Breast epithelium (tissue), 4 donors: ENCODE measurements at places on chromosomes 1 and 21.

- H3K4me3 ChIP-seq: no peak overlapping the region
- DNase-seq: peak; percentile 50
- H3K36me3 ChIP-seq: no peaks in the 10 kb centered on the region
These were observed 142.1 kb downstream of the DHRS3 start for GRCh38 chr1:12475947-12476346.

GRCh38 chr1:200901350-200901749 is 6.7 kb downstream of the INAVA start:
- H3K36me3 ChIP-seq: no peaks in the 10 kb centered on the region
- no peaks in the 10 kb centered on the region for H3K4me1 ChIP-seq
- no peak overlapping the region for H3K27ac ChIP-seq

DNA sequence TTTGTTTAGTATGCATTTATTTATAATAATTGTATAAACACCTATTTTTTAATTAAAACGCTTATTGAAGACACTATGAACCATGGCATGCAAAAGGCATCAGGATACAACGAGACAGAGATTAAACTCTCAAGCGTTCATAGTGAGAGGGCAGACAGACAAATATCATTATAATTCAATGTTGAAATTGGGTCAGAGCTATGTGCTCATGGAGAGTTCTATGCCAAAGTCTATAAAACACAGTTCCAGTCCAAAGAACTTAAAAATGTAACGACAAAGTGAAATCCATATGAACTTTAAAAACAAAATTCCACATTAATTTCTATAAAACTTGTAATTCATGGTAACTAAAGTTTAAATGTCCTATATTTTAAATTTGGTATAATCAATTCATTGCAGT is 724.0 kb downstream of the LTN1 start:
- no peaks in the 10 kb centered on the region for H3K4me1 ChIP-seq
- no peaks in the 10 kb centered on the region for H3K27me3 ChIP-seq
- DNase-seq: no peak
- no peak overlapping the region for H3K4me3 ChIP-seq
- no peaks in the 10 kb centered on the region for H3K36me3 ChIP-seq
- H3K27ac ChIP-seq: no peak overlapping the region

DNA sequence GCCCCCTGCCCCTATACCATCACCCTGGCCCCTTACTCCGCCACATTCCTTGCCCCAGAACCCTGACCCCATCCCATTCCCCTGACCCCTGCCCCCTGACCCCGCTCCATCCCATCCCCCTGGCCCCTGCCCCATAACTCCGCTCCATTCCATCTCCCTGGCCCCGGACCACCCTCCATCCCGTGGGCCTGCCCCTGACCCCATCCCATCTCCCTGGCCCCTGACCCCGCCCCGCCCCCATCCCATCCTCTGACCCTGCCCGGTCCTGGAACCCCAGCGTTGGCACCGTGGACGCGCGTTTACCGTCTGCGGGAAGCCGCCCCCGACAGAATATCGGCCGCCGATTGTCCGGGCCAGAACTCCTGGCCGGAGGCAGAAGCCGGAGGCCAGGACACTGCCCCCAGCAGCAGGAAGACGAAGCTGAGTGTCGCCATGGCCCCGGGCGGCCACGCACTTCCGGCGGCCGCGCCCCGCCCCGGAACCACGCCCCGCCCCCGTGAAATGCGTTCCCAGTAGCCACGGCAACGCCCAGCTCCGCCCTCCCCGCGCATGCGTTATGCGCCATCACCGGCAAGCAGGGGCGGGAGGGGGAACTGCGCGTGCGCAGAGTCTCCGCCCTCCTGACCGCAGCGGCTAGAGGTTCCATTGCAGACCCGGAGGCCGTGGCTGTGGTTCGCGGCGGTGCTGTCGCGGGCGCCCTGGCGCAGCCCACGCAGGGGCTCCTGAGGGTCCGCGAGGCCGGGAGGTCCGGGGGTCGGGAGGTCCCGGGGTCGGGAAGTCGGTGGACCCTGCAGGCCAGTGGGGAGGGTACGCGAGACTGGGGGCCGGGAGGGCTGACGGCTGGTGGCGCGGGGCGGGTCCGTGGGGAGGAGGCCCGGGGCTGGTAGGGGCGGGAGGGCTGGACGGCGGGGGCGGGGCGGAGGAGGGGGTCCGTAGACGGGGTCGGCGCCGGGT is at the start of gene POFUT2:
Gene POFUT2 (minus strand): TSS at position 458 of the 954 bp plus-strand sequence. CDS start 24 bp downstream, at position 434.
- H3K27me3 ChIP-seq: no peaks in the 10 kb centered on the region
- DNase-seq: peak; percentile 94
- peaks cover 5% of the 10 kb centered on the region for H3K36me3 ChIP-seq
- peak within 1 kb of the TSS; percentile 86 for H3K27ac ChIP-seq
- H3K4me3 ChIP-seq: peak within 1 kb of the TSS; percentile 65

- no peaks in the 10 kb centered on the region for H3K27me3 ChIP-seq
- H3K27ac ChIP-seq: no peak overlapping the region
- no peak overlapping the region for H3K4me3 ChIP-seq
- DNase-seq: no peak
These were observed 9.3 kb upstream of the CAPN2 start for GRCh38 chr1:223702735-223703667.

DNA sequence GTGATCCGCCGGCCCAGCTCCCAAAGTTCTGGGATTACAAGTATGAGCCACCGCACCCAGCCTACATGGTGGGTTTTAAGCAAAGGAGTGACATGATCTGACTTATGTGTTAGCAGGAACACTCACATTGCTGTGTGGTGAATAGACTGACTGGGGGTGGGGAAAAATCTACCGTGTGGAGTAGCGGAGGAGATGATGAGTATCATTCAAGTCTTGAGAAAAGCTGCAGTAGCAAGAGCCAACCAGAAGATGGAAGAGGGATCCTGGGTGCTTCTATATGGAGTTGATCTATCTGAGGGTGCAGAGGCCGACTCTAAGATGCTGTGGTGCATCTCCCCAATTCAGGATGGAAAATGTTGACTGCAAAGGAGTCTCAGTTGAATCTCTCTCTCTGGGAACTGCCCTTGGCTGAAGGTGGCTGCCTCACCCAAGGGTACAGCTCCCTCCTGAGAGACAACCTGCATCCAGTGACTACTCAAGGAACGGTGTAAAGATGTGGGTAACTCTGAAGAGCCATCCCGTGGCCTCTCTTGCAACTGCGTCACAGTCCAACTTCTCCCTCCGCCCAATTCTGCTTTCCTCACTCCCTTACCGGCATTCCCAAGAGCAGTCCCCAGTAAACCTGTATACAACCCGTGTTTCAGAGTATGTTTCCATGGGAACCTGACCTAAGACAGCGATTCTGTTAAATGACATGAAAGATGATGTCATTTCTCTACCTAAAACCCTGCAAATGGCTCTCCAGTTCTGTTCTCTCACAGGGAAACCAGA is 7.4 kb upstream of the B3GALNT2 start:
- no peak overlapping the region for H3K4me3 ChIP-seq
- no peaks in the 10 kb centered on the region for H3K27me3 ChIP-seq
- no peaks in the 10 kb centered on the region for H3K4me1 ChIP-seq
- no peak overlapping the region for H3K27ac ChIP-seq

DNA sequence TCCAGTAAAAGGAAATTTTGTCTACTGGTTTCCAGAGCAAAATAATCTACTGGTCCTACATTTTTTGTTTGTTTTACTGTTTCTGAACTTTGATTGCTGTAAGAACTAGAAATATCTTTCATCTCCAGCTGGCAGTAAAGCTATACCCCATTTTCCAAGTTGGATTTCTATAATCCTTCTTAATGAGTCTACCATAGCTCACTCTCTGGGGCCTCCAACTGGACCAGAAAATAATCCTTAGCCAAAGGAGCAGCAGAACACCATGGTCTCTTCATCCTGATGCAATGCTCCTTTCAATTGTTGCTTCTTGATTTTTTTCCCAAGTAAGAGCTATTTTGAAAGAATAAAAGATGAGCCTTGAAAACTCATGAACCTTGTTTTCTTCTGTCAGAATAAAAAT is 110.0 kb upstream of the COL11A1 start:
- no peaks in the 10 kb centered on the region for H3K4me1 ChIP-seq
- H3K4me3 ChIP-seq: no peak overlapping the region
- no peaks in the 10 kb centered on the region for H3K27me3 ChIP-seq
- no peak for DNase-seq

DNA sequence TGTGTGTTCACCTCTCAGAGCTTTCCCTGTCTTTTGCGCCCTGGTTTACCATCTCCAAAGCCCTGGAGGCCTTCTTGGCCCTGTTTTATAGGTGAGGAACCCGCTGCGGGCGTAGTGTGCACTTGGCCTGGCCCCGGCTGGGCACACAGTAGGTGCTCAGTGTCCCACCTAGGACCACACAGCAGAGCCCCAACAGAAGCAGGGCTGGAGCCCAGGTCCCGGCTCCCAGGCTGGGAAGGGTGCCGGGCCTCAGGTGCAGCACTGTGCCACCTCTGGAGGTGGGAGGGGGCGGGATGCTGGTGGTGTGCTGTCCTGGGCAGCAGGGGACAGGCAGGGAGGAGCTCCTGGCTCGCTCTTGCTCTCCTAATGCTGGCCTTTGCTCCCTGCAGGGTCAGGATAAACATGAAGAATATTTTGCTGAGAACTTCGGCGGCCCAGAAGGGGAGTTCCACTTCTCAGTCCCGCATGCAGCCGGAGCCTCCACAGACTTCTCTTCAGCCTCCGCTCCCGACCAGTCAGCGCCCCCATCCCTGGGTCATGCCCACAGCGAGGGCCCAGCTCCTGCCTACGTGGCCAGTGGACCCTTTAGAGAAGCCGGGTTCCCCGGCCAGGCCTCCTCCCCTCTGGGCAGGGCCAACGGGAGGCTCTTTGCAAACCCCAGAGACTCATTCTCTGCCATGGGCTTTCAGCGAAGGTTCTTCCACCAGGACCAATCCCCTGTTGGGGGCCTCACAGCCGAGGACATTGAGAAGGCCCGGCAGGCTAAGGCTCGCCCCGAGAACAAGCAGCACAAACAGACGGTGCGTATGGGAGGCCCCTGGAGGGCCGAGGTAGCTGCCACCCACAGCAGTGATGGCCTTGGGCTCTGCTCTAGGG is 24.8 kb downstream of the COQ8A start:
- no peak for DNase-seq
- no peaks in the 10 kb centered on the region for H3K4me1 ChIP-seq
- H3K27ac ChIP-seq: no peak overlapping the region
- H3K4me3 ChIP-seq: no peak overlapping the region
- H3K27me3 ChIP-seq: no peaks in the 10 kb centered on the region
- H3K36me3 ChIP-seq: no peaks in the 10 kb centered on the region

GRCh38 chr1:68281946-68282615 is 49.8 kb upstream of the WLS start:
- no peaks in the 10 kb centered on the region for H3K4me1 ChIP-seq
- no peak for DNase-seq
- no peaks in the 10 kb centered on the region for H3K36me3 ChIP-seq
- H3K4me3 ChIP-seq: no peak overlapping the region
- no peaks in the 10 kb centered on the region for H3K27me3 ChIP-seq

DNA sequence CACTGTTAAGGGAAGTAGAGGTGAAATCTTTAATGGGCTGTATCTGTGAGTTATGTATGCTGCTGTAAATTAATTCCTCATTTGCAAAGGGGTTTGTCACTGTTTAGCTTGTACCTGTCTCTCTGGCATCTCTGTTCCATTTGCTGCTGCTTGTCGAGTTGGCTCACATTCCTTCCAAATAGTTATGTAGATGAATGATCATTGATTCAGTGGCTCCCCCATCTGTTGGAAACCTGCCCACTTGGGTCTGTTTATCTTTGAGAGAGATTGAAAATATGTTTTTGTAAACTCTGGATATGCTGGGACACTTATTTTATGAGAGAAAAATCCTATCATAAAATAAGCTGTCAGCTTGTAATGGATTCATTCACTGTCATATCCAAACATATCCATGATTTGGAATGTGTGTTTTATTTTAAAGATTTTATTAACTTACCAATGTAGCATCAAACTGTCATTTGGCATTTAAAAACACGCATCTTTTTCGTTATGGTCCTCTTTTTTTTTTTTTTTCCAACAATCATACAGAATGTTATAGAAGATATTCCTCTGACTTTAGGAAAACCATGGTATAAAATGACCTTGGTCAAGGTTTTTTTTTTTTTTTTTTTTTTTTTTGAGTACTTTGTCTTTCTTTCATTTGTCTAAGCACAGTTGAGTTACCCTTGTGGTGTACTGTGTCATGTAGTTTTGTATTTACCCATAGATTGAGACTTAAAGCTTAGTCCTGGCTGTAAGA is 3.5 kb downstream of the RYR2 start:
- no peak for DNase-seq
- H3K4me1 ChIP-seq: peaks cover 12% of the 10 kb centered on the region
- H3K36me3 ChIP-seq: no peaks in the 10 kb centered on the region
- H3K4me3 ChIP-seq: no peak overlapping the region
- no peak overlapping the region for H3K27ac ChIP-seq

DNA sequence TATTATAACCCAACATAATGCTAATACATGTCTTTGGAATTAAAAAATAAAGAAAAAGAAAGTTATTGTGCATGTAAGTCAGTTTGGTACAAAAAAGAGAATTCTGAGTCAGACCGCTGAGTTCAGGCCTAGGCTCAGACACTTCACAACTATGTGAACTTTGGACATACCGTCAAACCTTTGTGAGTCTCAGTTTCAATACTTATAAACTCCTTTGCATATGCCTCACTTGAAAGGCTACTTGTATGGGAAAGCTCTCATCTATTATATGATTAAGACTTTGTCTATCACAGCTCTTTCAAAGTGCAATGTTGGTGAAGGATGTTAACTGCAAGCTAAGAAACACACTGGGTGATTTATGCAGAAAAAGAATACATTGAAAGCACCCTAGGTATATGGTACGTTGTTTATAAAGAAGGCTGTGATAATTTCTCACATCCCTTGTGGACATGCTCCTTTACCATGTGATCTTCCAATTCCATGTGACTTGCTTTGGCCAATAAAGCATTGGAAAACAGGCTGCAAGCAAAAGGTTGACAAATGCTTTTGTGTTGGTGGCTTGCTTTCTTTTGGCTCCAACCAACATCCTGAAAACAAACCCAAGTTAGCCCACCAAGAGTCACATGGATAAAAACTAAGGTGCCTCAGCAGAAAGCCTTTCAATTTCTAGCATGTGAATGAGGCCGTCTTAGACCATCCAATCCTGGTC is 49.6 kb downstream of the INTS7 start:
- H3K27me3 ChIP-seq: no peaks in the 10 kb centered on the region
- no peak overlapping the region for H3K4me3 ChIP-seq
- DNase-seq: no peak
- H3K36me3 ChIP-seq: no peaks in the 10 kb centered on the region
